ENCODE measurements at places on chromosomes 2 and 18.

GRCh38 chr2:239216614-239217273 is 184.1 kb downstream of the HDAC4 start:
- no peak for DNase-seq

- no peak for DNase-seq
Measured at GRCh38 chr2:7649461-7650228, 732.4 kb downstream of the RNF144A start.

- DNase-seq: no peak
Measured at GRCh38 chr2:145958611-145959010, 1438.7 kb upstream of the ZEB2 start.

- no peak for DNase-seq
Measured at GRCh38 chr2:120287183-120288015, 34.7 kb downstream of the RALB start.

- peak; percentile 68 for DNase-seq
Measured at GRCh38 chr18:26133652-26134051, at the start of gene PSMA8. TSS of gene PSMA8 (plus strand) at chr18:26133869. CDS start at chr18:26133966, 97 bp downstream.

- peak; percentile 44 for DNase-seq
Measured at GRCh38 chr2:86368161-86368824, 30.9 kb upstream of the REEP1 start.

DNA sequence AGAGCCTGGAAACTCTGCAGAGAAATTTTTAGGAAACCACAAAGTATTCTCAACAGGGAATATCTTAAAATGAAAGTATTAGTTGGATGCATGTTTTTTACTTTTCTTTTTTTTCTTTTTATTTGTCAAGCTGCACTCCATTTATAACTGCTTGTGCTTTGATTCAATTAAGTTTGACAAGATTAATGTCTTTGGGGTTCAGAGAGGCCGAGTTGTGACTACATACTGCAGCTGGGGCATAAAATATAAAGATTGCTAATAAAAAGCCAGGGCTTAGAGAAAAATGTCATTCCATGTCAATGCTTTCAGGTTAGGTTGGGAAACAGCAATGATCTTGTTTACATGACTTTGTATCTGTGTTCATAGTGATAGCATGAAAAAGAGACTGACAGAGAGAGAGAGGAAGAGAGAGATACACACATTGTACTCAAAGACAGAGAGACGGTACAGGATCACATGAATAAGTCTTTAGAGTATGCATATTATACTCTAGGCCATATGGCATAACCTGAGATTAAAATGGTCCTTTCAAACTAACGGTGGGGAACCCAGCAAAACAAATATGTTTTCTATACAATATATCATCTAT is 1022.3 kb upstream of the CNTNAP5 start:
- no peak for DNase-seq

DNA sequence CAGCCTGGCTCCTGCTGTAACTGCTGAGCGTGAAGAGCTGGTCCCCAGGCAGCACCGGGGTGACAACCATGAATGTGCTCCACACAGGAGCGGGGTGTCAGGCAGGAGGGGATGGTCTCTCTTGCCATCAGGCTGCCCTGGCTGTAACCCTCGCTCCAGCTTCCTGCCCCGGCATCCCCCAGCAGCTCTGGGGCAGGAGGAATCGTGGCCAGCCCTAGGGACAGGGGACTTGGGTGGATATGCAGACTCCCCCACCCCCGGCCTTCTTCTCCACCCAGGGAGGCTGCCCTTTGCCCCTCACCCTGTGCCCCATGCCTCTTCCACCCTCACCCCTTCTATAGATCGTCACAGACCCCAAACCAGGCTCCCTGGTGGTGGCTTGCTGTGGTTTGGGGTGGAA is 69.4 kb upstream of the SMAD7 start:
- DNase-seq: no peak

DNA sequence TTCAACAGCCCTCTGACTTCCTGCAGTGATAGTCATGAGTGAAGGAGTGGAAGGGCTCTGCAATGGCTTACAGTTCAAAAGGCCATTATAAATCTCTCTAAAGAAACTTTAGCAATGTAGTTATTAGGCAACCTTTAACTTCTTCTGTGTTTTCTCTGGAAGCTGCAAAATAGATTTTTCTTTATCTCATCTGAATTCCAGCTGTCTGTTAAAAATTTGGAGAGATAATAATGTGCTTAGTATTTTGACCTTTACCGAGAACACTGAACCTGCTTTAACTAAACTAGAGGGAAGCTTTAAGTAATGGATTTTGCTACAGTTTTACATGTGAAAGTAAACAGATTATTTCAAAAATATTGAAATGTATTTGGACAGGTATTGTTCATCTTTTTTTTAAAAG is 847.9 kb downstream of the ERBB4 start:
- DNase-seq: no peak

GRCh38 chr2:47024046-47024445 is 108.4 kb upstream of the MCFD2 start:
- no peak for DNase-seq

DNA sequence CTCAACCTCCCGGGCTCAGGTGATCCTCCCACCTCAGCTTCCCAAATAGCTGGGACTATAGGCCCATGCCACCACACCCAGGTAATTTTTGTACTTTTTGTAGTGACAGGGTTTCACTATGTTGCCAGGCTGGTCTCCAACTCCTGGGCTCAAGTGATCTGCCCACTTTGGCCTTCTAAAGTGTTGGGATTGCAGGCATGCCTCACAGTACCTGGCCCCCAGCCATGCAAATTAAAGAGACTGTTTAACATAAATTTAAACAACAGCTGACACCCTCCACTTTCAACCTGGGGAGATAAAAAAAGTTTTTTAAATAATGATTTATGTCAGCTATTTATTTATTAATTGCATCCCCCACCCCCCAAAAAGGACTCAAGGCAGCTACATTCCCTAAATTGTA is 234.7 kb downstream of the CCDC178 start:
- DNase-seq: no peak

DNA sequence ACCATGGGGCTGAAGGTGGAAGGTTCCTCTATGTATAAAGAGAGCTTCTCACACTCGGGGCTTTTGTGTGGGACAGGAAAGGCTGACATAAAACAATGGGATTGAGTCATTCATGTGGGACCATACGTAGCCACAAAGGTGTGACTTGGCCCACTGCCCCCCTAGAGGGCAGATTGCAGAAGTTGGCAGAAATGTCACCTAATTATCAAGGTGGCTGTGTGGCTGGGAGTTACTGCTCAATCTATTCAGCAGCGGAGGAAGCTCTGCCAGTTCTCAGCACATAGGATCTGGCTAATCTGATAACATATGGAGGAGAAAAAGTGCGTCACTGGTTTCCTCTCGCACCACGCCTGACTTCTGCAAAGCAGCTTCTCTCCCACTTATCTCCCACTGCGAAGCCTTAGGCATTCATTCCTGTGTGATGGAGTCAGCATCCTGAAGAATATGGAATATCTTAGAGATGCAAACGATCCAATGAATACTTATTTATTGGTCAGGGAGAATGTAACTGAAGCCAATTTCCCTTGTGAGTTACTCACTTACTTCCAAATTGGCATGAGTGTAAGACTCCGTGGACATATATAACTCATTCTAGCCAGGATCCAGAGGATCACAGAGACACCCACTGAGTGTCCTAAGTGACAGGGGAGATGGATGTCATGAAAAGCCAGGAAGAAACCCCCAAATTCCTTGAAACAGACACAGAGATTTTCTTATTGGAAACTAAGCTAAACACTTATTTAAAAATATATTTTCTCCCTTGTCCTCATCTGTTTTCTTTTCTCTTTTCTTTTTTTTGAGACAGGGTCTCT is 344.8 kb downstream of the TGIF1 start:
- no peak for DNase-seq

GRCh38 chr2:7119132-7119835 is 202.1 kb downstream of the RNF144A start:
- DNase-seq: no peak

- no peak for DNase-seq
Measured at GRCh38 chr18:34562252-34562870, 147.7 kb upstream of the DTNA start.

GRCh38 chr2:238155051-238155760 is 3.6 kb upstream of the ERFE start:
- no peak for DNase-seq

GRCh38 chr18:48667276-48668254 is 128.7 kb downstream of the CTIF start:
- no peak for DNase-seq

DNA sequence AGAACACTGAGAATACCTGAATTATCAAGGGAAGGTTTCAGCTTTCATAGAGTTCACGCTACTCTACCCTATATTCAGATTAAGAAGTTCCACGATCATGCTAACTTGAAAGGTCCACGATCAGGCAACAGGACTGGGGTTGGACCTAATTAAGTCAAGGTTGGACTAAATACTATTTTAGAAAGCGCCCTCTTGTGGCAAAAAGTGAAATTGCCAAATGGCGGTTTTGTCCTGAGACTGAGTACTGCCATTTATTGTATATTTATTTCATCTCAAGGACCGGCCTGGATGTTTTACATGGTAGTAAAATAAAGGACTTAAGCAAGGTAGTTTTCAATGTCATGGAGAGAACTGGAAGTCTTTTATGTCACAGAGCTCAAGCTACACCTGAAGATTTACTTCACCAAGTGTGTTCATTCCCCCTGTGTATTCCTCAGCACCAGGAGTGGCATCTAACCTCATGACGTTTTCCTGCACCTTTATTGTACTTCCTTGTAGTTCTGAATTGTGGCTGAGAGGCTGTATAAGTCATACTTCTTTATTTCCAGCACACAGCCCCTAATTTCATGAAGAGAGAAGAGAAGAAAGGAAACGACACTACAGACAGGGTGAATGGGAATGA is 56.8 kb downstream of the SRD5A2 start:
- DNase-seq: no peak

- DNase-seq: no peak
Measured at GRCh38 chr18:11974741-11975325, 6.5 kb upstream of the IMPA2 start.

DNA sequence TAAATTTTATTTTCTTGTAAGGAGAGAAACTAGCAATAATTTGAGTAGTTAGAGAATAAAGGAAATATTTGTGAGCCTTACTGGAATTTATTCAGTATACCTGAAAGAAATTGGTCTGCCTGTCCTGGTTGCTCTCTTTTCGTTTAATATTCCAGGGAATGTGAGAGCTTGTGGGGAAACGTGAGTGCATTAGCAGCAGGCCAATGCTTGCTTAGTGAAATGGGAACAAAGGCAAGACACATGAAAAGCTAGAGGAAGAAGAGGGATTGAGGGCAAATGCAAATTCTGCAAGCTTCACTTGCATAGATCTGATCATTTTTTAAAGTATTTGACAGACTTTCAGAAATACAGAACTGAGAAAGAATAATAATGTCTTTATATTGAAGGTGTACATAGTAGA is 111.0 kb downstream of the ERBB4 start:
- no peak for DNase-seq
